ENCODE measurements at places on chromosomes 13 and 19. TPM values are rescaled to one million over a fixed set of nuclear protein-coding genes. Genes with fewer than 3 reads are reported as not detected.

The CEACAM20 gene
- not detected for total RNA-seq

The CGB3 gene
- not detected for total RNA-seq

The ZNF560 gene
- total RNA-seq = not detected

The KLC3 gene
- total RNA-seq = 1.1 TPM

The METTL21C gene
- total RNA-seq = not detected

The P2RY11 gene
- 8.9 TPM for total RNA-seq

The ATP4A gene
- total RNA-seq = not detected

The PCDH20 gene
- total RNA-seq = not detected

The ZIK1 gene
- total RNA-seq = not detected

Measured in A549 treated with Mapracorat at 1 μM for 4 hours (cell line).